ENCODE measurements at places on chromosomes 11 and 22.
A peak's percentile ranks its signal among the peaks of the same experiment; 100 is the strongest.

GRCh38 chr22:38193580-38193979 is 8.2 kb upstream of the MAFF start:
- no peak for DNase-seq

DNA sequence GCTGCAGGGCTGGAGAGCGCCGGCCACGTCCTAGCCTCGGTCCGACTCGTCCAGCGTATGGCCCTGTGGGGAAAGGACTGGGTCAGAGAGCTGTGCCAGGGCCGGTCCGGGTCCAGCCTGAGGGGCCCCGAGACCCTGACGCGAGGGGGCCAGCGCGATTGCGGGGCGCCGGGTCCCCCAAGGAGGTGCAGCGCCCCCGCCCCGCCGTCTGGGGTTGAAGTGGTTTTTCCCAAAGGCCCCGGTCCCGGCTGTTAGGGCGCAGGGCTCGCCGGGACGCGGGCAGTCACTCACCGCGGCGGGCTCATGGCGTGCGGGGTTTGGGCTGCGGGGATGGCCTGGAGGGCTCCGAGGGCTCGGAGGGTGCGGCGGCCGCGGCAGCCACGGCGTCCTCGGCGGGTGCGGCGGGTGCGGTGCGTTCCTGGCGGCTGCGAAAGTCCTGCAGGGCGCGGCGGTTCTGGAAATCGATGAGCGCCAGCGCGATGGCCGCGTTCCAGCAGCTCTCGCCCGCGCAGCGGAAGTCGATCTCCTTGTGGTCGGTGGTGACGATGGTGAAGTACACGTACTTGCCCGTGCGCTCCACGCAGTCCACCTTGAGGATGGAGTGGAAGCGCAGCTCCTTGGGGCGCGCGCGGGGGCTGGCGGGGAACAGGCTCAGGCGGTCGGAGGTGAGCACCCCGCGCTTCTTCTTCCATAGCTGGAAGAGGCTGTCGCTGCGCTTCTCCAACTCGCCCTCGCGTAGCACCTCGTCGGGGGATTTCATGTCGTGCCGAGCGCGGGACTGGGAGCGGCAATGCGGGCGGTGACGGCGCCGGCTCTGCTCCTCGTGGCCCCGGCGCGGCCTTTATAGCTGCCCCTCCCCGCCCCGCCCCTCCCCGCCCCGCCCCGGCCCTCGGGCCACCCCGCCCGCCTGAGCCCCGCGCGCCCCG is at the start of gene PHLDA2:
PHLDA2 (minus strand) TSS at position 816 of the 926 bp plus-strand sequence; CDS start at position 760, 56 bp downstream.
- DNase-seq = peak; percentile 39

GRCh38 chr11:74144592-74144991 is 26.2 kb downstream of the C2CD3 start:
- no peak for DNase-seq

- no peak for DNase-seq
Measured at GRCh38 chr11:88035271-88035670, 140.0 kb downstream of the RAB38 start.

DNA sequence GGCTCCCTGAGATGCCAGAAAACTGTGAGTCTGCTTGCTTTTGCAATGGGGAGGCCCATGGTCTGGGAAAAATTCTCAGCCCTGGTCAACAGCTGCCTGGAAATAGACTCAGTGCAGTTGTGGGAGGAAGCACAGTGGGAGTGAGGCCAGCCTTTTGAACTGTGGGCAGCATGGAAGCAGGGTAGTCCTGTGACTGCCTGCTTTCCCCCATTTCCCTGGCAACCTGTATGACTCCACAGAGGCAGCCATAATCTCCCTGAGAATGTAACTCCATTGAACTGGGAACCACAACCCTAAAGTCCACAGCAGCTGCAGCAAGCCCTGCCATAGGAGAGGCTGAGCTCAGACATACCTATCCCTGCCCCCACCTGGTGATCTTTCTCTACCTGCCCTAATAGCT is 494.6 kb upstream of the FAT3 start:
- DNase-seq = no peak

- DNase-seq = no peak
Measured at GRCh38 chr11:65206441-65206841, 24.7 kb downstream of the CAPN1 start.
